Mucosa of descending colon (tissue), 3 donors: ENCODE measurements at places on chromosomes 2 and 18. TPM values are rescaled to one million over a fixed set of nuclear protein-coding genes. Genes with fewer than 3 reads are reported as not detected.

Gene ARID5A
- 10.3 TPM for total RNA-seq

Gene EFR3B
- total RNA-seq = 2.8 TPM

Gene STPG4
- total RNA-seq = 0.63 TPM

DNA sequence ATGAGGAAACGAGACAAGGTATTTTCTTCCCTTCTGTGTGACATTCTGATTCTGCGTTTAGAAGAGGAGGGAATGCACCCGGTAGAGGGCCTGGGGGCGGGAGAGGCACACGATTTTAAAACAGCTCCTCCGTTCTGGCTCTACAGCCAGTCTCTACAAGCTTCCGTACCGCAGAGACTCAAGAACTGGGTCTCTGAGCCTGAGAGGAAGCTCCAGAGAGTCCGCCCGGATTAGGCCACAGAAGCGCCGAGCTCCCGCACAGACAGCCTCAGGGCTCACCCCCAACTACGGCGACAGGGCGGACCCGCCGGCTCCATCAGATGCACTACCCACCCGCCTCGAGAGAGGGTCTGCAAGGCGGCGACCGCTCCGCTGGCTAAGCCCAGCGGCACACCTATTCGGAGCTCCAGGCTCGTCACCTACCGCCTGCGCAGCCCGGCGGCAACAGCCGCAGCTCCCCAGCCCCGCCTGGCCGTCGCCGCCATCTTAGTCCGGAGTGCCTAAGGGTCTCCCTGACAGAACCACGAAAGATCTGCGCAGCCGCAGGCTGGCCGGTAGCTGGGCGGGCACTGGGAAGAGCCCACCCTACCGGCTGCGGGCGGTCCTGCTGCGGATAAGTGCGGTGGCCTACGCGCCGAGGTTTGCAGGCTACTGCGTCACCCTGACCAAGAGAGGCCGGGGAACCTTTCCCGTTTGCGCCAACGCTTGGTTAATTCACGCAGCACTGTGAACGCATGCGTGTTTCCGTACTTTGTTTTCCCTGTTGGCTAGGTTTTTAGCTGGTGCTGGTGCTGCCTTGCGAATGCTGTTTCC lies at the start of gene NFU1:
TSS of gene NFU1 (minus strand) at position 498 of the 813 bp plus-strand sequence. CDS start at position 485, 13 bp downstream.
- DNase-seq = peak; percentile 90

GRCh38 chr2:98829581-98830270 lies 98.8 kb upstream of the MGAT4A start:
- DNase-seq = no peak

DNA sequence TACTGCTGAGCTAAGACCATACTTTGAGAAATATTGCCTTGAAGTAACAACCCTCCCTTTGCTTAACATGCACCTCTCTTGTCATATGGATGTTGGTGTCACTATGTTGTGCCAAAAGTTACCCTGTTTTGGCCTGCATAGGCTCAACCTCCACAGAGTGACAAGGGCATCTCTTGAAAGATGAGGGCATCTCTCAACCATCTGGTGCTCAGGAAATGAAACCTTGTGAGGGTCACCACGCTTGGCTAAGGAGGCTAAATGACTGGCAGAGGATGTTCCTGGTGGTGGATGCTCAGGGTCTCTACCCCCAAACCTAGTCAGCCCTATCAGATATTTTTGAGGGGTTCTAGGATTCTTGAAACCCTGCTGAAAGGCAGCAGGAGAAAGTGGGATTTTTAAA lies 2.3 kb downstream of the LHCGR start:
- DNase-seq = no peak

- no peak for DNase-seq
These were observed 39.0 kb downstream of the CHN1 start for GRCh38 chr2:174965992-174966744.

- peak; percentile 11 for DNase-seq
These were observed 36.6 kb downstream of the GLI2 start for GRCh38 chr2:120772261-120772660.

DNA sequence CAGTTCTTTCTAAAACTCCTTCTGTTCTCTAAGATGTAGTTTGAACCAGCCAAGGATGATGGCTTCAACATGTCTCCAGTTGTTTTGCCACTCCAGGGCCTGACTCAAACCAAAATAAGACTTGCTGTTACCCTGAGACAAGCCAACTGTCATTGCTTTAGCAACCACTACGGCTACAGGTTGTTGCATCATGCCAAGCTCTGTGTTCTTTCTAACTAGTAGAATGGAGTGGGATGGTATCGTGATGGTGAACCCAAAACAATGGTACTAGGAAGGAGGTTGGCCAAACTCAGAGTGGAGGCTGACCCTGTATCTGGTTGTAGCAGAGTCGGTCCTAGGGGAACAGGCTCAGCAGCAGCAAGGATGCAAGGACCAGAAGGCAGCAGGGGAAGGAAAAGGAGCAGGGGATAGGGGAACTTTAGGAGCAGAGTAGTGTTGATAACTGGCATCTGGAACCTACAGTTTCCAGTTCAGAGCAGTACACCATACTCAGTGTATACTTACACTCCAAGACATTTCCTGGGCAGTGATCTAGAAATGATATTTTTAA lies 51.6 kb downstream of the PDK1 start:
- DNase-seq = no peak

DNA sequence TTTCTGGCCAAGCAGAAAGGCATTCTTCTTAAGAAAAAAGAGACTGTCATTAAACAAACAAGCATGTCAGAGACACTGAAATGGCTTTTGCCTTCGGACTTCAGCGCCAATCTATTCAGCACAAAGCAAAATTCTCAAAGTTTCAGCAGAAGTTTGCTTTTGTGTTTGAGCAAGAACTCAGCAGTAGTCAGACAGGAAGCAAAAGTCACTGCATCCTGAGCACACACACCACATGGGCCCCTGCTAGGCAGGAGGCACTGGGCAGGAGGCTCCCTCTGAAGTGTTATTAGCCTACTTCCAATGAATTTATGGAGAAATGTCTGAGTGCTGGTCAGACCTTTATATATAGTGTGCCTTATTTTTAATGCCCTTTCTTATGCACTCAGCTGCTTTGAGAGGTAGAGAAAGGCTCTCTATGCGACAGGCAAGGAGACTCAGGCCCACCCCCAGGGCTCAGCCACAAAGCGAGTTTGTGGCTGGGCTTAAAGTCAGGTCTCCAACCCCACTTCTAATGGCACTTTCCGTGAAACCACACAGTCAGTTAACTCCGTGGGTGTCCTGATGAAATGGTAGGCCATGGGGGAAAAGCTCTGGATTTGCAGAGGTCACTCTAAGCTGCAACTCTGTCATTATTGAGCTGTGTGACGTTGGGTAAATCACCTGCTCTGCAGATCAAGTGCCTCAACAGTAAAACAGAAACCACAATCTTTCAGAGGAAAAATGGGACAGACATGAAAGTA lies 161.0 kb upstream of the TMEM200C start:
- no peak for DNase-seq

GRCh38 chr18:76384114-76384790 lies 110.8 kb downstream of the ZNF516 start:
- DNase-seq = no peak

DNA sequence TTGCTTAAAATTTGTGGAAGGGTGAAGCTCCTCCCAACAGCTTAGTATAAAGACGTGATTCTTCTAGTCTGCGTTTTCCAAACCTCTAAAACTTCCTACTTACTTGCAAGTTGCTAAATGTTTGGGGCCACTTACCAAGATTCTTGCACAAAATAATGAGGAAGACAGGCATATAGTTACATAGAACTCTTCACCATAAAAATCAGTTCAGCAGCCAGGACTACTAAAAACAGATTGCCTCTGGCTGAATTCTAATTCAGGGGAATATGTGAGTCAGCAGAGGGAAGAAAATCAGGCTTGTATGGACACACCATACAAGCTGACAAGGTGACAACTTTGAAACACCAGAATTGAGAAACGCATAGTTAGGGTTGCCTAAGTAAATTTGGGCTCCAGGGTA lies 2.8 kb upstream of the PEX13 start:
- DNase-seq = no peak

GRCh38 chr2:178845566-178846457 lies 38.6 kb upstream of the TTN start:
- DNase-seq = no peak

DNA sequence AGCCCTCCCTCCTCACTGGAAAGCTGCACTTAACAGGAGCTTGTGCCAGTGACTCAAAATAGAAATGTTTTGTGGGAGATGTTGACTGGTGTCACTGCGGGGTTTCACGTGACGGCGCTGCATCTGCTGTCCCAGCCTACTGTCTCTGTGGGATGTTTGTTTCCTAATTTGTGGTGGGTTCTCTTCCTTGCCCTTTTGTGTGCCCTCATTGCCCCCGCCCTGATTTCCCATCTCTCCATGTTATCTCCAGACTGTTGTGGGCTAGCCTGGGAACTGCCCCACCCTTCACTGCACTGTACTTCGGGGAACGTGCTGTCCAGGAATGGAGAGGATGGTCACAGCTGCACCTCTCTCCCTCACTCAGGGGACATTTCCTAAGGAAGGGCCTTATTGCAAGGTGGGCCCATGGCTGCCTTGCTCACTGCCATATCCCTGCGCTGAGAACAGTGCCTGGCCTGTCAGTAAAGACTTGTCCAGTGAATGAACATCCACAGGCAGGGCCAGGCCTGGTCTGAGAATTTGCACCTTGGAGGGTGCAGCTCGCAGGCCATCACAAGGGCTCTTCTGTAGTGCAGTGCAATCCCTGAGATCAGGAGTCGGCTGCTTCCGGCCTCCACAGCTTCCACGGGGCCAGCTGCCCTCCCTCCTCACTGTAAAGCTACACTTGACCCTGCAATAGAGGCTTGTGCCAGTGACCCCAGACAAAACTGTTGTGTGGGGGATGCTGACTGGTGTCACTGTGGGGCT lies 18.1 kb downstream of the ZAP70 start:
- no peak for DNase-seq

DNA sequence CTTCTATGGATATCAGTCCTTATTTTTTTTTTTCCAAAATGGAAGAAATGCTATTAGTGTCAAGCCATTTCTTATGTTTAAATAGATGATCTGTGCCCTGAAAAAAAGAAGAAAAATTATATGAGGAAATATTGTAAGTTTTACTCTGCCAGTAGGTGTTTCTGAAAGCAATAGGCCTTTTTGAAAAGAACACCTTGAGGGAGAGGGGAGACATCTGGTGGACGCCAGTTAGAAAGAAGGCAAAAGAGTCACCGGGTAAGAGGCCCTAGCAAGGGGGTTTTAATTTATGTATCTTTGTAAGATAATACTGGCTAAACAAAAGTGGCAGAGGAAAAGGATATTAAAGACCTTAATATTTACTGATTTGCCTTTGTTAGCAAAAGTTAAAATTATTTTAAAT lies 56.1 kb downstream of the DYNAP start:
- DNase-seq = peak; percentile 59

- no peak for DNase-seq
These were observed 58.0 kb downstream of the LRRFIP1 start for GRCh38 chr2:237685408-237685807.

DNA sequence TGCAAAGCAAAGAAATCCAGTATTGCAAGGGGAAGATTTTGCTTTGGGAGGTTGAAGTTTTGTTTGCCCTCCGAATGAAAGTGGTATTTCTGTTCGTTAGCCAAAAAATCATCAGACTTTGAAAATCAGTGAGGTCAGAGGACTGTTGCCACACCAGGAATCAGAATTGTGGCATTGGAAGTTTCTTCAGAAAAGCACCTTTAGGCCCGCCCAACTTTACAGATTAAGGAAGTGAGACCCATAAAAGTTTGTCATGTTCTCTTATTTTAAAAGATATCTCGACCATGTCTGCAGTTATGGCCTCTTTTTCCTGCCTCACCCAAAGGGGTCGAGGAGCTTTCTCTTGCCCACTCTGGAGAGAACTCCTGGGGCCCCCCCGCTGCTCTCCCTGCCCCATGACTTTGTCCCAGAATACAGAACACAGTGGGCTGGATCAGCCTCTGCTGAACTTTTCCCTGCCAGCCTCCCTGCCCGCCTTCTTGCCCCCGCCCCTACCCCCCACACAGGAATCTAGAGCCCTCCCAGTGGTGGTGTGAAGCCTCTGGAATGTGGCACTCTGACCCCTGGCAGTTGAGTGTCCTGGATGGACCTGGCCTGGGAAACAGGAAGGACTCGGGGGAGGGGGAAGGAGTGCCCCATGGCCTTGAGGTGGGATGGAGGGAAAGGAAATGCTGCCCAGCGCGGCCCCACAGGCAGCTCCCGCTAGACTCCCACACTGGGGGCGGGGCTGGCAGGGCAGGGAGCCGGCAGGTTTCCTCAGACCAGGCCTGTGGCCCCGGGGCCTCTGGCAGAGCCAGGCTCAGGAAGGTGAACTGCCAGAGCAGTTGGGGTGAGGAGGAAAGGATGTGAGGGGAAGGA lies 25.3 kb downstream of the CRIM1 start:
- DNase-seq = peak; percentile 61

- DNase-seq = no peak
These were observed 44.0 kb upstream of the RPL31 start for GRCh38 chr2:100957996-100958653.
